ENCODE measurements at places on chromosomes 7 and 10.

- DNase-seq = no peak
Measured at GRCh38 chr10:10110844-10111490, 906.7 kb upstream of the CELF2 start.

DNA sequence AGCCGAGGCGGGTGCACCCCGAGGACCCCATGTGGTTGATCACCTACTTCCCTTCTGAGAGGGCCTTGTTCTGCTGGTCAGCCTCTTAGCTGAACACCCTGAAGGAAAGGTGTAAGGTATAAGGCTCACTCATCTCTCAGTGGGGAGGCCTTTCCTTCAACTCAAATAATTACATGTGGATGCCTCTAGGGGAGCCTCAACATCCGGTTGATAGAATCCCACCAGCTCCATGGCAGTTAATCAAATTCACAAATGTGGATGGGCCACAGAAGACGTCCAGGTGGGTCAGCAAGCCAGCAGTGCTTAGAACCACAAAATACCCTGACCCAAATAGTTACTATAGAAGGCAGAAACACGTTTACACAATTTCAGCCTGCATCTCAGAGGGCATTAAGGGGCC lies 37.7 kb upstream of the ZNF32 start:
- DNase-seq = no peak

- no peak for DNase-seq
Measured at GRCh38 chr7:25180592-25180923, 47.7 kb downstream of the NPVF start.

DNA sequence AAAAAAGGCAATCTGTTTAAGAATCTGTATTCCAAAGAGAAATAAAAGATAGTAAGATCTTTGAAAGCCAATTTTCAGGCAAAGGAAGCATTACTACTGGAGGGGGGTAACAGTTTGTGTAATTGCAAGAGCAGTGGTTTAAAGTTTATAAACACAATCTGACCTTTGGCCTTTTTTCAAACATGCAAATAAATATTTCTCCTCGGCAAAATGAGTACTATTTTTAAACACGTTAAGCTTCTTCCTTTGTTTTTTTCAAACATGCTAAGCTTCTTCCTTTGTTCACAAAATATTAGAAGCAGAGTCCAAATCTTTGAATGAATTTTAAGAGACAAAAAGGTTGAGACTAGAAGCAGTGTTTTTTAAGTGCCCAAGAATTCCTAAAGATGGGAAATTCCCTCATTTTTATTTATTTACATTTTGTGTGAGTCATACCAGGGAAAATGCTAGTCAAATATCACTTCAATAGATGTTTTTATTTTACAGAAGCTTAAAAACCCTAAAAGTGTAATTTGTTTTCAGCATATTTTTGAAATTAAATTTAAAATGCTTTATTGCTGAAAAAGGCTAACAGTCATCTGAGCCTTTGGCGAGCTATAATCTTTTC lies 229.3 kb downstream of the GPR37 start:
- no peak for DNase-seq

- DNase-seq = no peak
Measured at GRCh38 chr10:59968705-59969104, 62.3 kb upstream of the CCDC6 start.

GRCh38 chr7:45920502-45921380 lies at the start of gene IGFBP3:
Gene IGFBP3, minus strand, starts transcription at chr7:45921272. Its CDS starts 132 bp downstream, at chr7:45921140.
- DNase-seq = no peak

- DNase-seq = no peak
Measured at GRCh38 chr10:50510517-50511473, 113.0 kb downstream of the SGMS1 start.

DNA sequence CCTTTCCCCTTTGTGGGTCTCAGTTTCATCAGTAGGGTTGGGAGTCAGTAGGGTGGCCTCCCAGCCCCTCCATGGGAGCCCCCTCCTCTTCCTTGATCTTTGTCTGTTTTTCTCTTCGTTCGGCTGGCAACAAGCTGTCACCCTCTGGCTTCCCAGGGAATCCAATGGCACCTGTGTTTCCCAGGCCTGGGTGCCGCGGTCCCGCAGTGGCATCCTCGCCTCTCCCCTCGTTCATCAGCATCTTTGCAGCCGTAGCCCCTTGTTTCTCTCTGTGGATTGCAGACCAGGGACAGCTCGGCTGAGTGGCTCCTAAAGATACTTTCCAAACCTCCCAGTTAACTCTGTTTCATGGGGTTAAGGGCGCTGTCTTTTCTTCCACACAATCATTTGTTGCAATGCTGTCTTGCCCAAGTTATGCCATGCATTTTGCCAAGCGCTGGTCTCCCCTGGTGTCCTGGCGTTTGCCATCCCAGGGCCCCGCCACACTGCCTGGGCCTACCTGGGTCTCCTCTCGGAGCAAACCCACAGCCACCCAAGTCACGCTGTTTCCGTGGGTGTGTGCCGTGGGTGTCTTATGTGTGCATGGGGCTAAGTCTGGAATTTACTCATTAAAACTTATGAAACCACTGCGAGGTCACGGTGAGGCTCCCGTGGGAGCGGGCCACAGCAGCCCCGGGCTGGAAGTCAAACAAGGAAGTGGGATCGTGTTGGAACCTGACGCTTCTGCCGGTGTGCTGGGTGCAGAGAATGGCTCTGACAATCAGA lies 189.4 kb upstream of the SHH start:
- no peak for DNase-seq

All from inflammatory macrophage treated with lipopolysaccharide for 4 hours (primary cell).